T-helper 1 cell treated with Interleukin-12 subunit alpha and Interleukin-12 subunit beta and Interleukin-4 antibody, amounts not matched to agents 30 ng/mL and 1 ng/mL, for 36 hours (primary cell): ENCODE measurements at places on chromosomes 3 and 15. TPM values are rescaled to one million over a fixed set of nuclear protein-coding genes. Genes with fewer than 3 reads are reported as not detected.

Gene ZIC1
- total RNA-seq, result not detected in 2 replicates

Gene AMIGO3
- 0.51 and 0.98 TPM in 2 replicates for total RNA-seq

Gene DNAJC17
- 40.1 and 45.8 TPM in 2 replicates for total RNA-seq

Gene GOLGB1
- total RNA-seq, result 40.4 and 42.0 TPM in 2 replicates

Gene SCN5A
- not detected in 2 replicates for total RNA-seq

Gene HCLS1
- total RNA-seq, result 383 and 397 TPM in 2 replicates
